ENCODE measurements at places on chromosomes 2 and 18. TPM values are rescaled to one million over a fixed set of nuclear protein-coding genes. Genes with fewer than 3 reads are reported as not detected.
A peak's percentile ranks its signal among the peaks of the same experiment; 100 is the strongest.

The CD207 gene
- total RNA-seq: not detected

DNA sequence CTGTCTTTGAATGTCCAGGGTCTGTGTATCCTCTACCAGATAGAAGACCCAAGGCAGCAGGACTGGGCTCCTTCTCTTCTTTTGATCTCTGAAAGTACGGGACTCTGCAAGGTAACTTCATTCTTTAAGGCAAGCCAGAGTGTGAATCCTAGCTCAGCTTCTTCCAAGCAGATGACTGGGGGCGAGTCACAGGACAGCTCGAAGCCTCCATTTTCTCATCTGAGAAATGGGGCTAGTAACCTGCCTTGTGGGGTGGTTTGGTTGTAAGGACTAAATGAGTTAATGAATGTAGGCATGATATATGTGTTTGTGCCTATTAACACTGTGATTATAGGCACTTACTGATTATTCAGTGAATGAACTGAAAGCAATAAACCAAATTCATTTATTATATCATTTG, 46.7 kb downstream of the DGKD start:
- ATAC-seq: no peak

- ATAC-seq: no peak
These were observed 154.8 kb downstream of the RNF152 start for GRCh38 chr18:61738042-61738441.

The KLHL14 gene
- total RNA-seq: 0.16 TPM

DNA sequence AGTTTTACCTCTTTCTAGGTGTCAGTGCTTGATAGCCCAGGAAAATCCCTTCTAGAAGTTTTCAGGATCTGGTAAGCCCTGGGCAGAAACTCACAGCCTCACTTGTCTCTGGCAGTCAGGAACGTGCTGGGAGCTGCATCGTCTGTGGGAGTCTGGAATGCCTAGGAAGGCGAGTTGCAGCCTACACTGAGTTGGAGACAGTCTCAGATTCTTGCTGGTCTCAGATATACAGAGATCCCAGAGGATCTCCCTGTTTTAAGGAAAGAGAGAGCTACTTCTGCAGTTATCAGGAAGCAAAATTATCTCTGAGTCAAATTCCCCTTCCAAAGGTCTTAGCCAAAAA, 104.4 kb upstream of the CDC42EP3 start:
- no peak for ATAC-seq

DNA sequence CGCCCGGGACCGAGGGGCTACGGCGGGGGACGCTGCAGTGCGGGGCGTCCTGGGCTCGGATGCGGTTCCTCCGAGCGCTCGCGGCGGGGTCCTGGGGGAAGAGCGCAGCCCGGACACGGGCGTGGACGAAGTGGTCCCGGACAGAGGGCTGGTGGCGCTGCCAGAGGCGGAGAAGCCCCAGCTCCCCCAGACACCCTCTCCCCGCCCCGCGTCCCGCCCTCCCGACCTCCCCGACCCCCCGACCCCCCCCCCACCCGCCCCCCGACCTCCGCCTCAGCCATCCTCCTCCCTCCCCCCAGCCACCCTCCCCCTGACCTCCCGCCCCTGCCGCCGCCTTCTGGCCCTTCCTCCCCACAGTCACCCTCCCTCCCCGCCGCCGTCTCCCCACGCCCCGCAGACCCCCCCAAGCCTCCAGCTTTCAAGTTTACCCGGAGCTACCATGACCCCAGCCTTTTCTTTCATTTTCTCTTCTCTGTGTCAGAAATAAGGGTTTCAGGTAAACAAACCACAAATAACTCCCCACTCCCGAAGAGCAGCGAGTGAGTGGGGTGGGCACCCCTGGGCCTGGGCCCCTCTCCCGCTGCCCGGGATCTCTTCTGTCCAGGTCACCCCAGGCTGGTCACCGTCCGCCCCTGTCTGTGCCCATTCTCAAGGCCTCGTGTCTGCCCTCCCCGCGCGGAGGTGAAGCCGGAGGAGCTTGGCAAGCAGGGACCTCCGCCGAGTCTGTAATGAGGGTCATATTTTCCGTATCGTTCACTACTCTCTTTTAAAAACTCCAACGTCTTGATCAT, 5.1 kb downstream of the NFATC1 start:
- no peak for ATAC-seq

DNA sequence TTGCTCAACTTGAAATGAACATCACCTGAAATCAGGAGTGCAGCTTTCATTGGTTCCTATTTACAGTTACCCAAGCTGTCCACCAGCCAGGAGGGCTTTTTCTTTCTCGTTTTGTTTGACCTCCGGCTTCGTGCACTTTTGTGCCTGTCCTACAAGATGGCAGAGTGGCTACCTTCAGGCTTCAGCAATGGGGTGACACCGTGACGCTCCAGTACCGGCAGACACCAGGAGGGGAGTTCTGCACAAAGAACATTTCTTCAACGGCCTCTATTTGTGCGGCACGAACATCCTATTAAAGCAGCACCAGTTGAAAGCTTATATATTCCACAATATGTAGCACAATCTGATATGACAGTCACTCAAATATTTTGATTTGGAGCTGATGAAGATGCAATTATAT, 18.3 kb downstream of the RNASEH1 start:
- ATAC-seq: no peak

- ATAC-seq: peak; percentile 23
These were observed 583 bp downstream of the HIBCH start for GRCh38 chr2:190318931-190319554.

DNA sequence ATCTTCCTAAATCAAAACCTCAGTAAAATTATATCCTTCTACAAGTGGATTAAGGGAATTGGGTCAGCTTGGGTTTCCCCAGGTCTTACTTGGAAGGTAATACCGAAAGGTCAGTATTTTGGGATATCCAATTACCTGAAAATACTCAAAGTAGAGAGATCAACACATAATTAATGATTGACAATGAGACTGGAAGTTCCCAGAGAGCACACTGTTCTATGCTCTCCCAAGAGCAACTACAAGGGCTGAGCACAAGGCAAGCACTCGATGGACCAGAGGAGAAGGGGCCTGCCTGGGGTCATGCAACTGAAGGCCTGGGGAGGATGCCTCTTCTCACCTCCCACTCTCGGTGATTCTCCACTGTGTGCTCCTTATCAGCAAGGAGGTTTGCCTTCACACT, 159.2 kb upstream of the ACAA2 start:
- ATAC-seq: no peak

DNA sequence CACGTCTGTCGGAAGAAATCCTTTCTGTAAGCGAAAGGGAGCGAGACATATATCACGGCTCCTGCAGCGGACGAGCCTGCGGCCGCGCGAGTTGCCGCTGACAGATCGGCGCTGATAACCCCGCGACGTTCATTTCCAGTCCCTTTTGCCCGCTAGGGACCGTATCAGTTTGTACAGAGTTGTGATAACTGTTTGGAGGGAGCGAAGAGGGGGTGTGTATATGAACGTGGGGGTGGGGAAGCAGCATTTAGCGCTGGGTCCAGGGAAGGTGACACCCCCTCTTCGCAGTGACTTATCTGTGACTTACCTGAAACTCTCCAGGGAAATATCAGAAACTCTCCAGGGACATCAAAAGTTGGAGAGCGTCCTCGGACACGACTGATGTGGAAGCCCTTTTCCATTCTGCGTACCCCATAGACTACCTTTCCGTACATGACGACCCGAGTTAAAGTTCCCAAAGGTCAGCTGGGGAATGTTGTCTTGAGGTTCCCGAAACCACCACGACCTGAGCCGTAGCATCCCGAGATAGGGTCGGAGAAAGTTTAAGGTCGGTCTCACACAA, 948 bp upstream of the GATA6 start:
- no peak for ATAC-seq

GRCh38 chr2:226711606-226712296, 87.9 kb downstream of the IRS1 start:
- ATAC-seq: no peak

The TMEM200C gene
- 0.12 TPM for total RNA-seq

The ANKRD23 gene
- 1.8 TPM for total RNA-seq

DNA sequence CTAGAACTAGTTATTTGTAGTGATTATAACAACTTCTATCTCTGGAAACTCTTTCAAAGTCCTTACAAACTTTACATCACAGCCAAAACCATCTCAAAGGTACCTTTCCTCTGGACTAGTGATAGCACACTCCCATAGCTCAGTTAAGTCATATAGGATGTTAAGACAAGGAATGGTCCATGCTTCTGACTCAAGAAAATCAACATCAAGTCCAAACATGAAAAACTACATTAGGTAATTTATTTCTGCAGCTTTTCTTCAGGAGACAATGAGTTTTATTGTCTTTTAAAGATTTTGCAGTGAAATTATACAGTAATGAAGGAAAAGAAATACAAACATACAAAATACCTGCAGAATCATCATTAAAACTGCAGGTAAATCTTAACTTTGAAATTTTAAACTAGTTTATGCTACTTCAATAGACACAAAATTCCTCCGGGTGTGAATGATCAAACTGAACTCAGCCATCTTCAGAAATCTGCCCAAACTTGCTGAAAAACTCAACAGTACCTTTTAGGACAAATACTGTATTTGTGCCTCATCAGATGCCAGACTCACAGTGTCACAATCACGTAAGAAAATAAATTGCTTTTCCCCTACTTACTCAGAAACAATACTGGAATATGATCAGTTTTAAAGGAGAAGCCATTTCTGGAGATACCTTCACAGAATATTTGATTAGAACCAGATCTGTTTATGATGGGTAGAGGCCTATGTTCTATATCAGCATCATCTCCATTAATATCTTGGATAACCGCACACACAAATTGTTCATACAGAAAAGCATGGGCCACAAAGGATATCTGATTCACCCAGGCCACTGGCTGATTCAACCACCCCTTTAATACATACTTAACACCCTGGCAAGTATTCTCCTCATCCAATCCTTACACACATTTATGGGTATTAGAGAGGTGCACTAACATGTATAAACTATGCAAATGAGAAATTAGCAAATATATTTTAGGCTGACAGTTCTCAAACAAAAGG, 2.6 kb downstream of the TMEM131 start:
- ATAC-seq: no peak

DNA sequence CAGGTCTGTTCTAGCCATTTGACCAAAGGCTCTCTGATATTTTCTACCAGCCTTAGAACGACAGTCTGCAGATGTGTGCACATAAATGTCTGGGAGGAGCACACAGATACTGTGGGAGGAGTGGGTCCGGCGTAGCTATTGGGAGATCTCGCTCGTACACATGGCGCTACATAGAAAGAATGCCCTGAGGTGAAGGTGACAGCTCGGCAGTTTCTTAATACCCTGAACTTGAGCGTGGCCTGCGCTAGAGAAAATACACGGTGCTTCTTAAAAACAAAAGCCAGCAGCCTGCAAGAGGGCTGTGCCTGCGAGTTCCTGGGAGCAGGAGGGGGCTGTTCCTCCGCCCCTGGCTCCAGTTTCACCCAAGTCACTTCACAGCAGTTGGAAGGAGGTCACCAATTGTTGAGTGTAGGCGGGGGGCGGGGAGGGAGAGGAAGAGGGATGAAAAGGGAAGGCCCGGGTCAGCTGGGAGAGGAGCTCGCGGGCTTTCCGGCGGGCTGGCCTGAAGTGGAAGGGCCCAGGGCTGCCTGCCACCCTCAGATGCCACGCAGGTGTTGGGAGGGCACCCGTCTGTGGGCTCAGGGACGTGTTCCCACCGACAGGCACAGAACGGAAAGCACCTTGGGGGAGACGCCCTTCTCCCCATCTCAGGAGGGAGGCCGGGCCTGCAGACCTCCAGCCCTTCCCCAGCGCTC, 124.7 kb upstream of the ZNF516 start:
- peak; percentile 60 for ATAC-seq

The GALR1 gene
- total RNA-seq: not detected

DNA sequence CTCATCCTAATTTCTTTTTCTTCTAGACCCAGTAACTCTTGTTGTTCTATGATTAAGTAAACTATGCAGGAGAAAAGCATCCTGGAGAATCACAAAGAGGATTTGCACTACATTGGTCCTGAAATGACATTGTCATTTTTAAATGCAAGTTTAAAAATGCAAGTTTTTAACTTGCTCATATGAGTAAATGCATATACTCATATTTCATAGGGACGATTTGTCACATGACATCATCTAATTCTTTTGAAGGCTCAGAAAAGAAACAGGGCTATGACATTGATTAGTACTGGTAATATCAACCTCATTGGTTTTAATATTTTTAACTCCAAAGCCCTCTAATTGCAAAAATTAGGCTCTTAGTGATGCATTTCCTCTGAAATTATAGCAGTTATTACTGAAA, 324.4 kb downstream of the LRRTM1 start:
- ATAC-seq: no peak

- no peak for ATAC-seq
These were observed 141.7 kb upstream of the CCDC68 start for GRCh38 chr18:55100817-55101457.

GRCh38 chr2:636641-637405, 40.4 kb downstream of the TMEM18 start:
- peak; percentile 63 for ATAC-seq

DNA sequence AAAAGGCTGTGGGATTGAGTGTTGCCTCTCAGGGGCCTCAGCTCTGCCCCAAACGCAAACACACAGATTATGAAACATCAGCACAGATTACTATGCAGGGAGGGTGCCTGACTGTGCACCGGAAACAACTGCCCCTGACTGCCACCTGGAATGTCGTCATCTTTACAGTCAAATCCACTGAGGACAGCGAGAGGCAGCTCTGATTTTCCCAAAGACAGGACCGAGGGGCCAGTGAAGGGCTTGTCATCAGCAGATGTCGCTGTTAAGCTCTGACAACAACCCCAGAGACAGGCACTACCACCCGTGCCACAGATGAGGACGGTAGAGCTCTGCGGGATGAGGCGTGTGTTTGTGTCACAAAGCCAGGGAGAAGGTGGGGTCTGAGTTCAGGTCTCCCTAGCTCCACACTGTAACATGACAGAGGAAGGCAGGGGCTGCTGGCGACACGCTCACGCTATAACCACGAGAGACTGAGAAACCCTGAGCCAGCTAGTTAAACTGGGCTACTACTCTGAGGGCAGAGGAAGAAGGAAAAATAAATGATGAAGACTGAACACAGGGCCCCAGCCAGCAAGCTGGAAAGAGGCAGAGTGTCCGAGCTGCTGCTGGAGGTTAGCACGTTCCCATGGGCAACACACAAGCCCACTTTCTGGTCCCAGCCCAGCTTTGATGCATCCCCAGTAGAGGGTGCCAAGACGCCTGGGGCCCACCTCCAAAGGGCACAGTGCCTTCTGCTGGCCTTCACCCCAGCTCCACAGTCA, 47.0 kb downstream of the PARD6G start:
- no peak for ATAC-seq
